Left renal cortex interstitium (tissue), 4 donors: ENCODE measurements at places on chromosomes 16 and 17. TPM values are rescaled to one million over a fixed set of nuclear protein-coding genes. Genes with fewer than 3 reads are reported as not detected.

DNA sequence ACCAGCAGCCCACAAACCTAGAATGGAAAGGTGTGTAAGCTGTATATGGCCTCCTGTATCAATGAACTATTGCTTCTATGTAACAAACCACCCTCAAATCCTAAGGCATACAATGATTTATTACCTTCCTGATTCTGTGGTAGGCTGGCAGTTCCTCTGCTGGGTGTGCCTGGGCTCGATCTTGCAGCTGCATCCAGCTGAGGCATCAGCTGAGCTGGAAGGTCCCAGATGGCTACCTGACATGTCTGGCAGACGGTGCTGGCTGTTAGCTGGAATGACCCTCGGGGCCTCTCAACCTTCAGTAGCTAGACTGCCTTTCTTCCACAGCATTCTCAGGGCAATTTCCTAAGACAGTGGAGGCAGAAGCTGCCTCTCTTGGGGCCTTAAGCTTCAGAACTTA is 152.7 kb downstream of the RAB11FIP4 start:
- DNase-seq, result no peak

- no peak for DNase-seq
These were observed 59.8 kb upstream of the ARL4D start for GRCh38 chr17:43338886-43339516.

- DNase-seq, result no peak
These were observed 10.0 kb upstream of the CLUH start for GRCh38 chr17:2721603-2722002.

DNA sequence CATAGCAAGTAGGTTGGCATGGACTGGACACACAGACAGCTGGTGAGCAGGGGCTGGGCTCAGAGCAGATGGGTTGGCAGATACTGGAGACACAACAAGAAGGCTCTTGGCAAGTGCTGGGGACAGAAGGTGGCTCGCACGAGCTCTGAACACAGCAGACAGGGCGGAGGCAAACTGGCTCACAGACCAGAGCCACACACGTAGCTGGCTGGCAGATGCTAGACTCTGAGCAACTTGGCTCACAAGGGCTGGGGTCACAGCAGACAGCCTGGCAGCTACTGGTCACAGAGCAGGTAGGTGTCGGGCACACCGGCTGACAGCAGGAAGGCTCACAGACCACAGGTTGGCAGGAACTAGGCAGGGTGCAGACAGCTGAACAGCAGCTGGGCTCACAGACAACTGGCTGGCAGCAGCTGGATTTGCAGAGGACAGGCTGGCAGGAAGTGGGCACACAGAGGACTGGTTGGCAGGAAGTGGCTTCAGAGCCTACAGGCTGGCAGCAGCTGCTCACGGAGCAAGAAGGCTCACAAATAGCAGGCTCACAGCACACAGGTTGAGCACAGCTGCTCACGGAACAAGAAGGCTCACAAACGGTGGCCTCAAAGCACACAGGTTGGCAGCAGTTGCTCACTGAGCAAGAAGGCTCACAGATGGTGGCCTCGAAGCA is 725 bp downstream of the KRTAP16-1 start:
- no peak for DNase-seq

GRCh38 chr16:90034504-90034903 is 15.2 kb upstream of the DBNDD1 start:
- DNase-seq, result no peak

GRCh38 chr16:81885976-81886586 is 107.0 kb downstream of the PLCG2 start:
- no peak for DNase-seq

GRCh38 chr16:79607587-79607986 is 7.0 kb upstream of the MAF start:
- no peak for DNase-seq

GRCh38 chr17:43779145-43780125 is 658 bp upstream of the DUSP3 start:
- no peak for DNase-seq

DNA sequence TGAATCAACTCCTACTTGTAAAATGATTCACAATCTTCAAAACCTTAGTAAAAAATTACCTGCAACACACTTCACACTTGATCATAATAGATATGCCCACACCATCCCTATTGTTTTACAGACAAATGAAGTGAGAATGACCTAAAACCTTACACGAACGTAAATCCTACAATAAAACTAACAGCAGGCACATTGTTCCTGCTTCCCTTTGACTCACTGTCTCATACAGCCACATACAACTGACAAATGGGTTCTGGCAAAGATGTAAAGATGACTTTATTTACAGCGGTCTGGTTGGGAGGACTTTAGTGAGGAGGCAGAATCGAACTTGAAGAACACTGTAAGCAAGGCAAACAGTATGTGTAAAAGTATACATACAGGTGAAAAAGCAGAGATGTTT is 188.7 kb downstream of the MYO1D start:
- no peak for DNase-seq

GRCh38 chr16:57842601-57843000 is 40.3 kb upstream of the KIFC3 start:
- no peak for DNase-seq

DNA sequence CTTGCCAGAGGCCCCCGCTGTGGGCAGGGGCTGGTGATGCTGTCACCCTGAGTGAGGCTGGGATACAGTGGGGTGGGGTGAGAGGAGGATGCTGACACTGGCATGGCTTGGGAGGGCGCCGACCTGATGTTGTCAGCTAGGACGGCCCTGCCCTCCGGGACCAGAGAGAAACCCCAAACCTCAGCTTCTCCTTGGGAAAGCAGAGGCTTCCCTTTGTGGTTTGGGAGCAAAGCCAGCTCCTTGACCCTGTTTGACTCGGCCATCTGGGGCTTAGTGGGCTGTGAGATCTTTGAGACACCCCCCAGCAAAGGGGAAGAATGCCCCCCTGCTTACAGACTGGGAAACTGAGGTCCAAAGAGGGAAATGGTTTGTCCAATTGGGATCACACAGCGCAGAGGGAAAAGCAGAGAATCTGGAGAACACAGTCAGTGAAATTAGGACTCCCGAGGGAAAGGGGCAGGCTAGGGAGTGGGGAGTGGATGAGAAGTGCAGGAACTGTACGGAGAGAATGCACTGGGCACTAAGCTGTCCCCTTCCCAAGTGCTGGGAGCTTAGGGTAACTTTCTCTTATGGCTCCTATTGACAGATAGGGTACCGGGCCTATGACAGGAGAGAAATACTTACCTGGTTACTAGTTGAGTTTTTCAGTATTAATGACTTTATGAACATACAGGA is 40.7 kb upstream of the DLX4 start:
- no peak for DNase-seq

GRCh38 chr17:44308320-44308818 is at the start of gene RUNDC3A:
Gene RUNDC3A (plus strand): TSS chr17:44308601. CDS start chr17:44308833, 232 bp downstream.
- no peak for DNase-seq

- no peak for DNase-seq
These were observed 8.2 kb upstream of the KCNH6 start for GRCh38 chr17:63514974-63515373.

GRCh38 chr17:31509095-31509804 is 117.8 kb downstream of the RAB11FIP4 start:
- DNase-seq, result no peak

DNA sequence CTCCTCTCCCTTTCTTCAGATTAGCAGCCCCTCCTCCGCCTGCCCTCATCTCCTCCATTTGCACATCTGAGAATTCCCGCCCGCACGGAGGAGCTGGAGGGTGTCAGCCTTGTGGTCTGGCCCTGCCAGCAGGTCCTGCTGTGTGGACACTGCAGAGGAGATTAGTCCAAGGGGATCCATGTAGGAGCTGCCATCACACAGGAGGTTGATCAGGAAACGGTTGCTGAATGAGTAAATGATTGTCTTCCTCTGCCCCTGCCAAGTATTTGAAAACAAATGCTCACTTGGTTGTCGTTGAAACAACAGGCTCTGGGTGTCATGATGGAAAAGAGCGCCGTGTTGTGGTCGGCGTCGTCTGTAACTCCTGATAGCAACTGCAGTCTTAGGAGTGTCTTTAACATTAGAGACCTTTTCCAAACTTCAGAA is 63.8 kb upstream of the CHMP6 start:
- DNase-seq, result no peak

GRCh38 chr17:50918933-50919296 is 52.8 kb upstream of the TOB1 start:
- no peak for DNase-seq

GRCh38 chr16:89094252-89094879 is 714 bp downstream of the ACSF3 start:
- no peak for DNase-seq

DNA sequence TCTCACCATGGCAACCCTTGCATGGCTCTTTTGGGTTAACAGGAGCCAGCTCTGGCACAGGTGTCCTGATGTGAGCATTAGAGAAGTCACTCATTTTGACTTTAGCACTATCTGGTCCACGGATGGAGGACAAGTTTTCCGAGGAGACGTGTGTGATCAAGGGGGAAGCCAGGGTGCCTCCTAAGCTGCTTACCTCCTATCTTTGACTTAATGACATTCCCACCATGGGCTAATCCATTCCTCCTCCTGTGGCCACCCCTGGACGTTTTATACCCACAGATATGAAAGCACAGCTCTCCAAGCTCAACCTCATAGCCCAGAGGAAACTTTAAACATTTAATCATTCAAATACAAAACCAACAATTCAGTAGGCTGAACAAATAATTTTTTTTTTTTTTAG is 18.8 kb downstream of the MPP2 start:
- no peak for DNase-seq

DNA sequence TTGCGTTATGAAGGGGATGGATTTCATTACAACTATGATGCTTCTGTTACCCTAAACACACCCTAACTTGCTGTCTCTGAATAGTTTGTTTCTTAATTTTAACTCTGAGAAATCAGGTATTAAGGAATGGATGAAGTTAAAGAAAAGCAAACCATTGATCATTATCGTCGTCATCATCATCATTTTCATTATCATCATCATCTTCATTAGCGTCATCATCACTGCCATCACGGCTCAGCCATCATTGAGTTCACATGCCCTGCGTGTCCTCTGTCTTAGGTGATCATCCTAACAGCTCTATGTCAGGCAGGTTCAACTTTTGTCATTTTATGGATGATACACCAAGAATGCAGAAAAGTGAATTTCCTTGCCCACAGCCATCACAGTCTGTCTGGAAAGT is 477.5 kb upstream of the EEF2KMT start:
- DNase-seq, result no peak

DNA sequence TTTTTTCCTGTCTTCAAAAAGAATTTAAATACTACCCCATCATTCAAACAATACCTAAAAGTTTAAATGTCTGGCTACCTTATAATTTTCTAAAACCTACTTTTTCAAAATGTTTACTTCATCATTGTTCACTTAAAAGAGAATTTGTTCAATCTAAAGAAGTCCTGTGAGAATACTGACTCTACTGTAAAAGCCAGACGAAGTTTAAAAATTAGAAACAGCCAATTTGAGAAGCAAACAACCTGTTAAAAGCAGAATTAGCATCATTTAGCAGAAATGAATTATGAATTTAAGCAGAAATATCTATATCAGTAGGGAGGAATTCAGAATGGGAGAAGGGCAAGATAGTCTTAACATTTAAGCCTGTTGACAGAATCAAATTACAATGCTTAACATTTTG is 2.1 kb downstream of the SKA2 start:
- DNase-seq, result no peak

- no peak for DNase-seq
These were observed 415.9 kb downstream of the CA10 start for GRCh38 chr17:51742571-51742970.

GRCh38 chr17:76250141-76250540 is 9.8 kb upstream of the RNF157 start:
- DNase-seq, result no peak

DNA sequence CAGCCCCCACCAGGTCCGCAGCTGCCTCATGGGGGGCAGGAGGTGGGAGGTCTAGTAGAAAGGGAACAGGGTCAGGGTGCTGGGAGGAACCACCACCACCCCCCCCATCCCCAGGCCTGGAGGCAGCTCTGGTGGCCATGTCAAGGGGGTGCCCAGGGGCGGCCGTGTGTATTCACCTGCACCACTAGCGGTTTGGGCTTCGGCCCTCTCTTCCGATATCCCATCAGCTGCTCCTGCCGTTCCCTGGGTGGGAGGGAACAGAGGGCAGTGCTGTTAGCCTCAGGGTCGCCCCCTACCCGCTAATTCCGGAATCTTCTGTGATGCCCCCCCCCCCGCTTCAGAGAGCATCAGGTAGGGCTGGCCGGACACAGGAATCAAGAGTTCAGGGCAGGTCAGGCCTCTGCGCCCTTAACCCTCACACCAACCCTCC is 3.8 kb downstream of the CBX4 start:
- no peak for DNase-seq

GRCh38 chr17:63588797-63589196 is 11.9 kb upstream of the TACO1 start:
- no peak for DNase-seq

- no peak for DNase-seq
These were observed 92.1 kb downstream of the TBC1D16 start for GRCh38 chr17:79943347-79944241.

DNA sequence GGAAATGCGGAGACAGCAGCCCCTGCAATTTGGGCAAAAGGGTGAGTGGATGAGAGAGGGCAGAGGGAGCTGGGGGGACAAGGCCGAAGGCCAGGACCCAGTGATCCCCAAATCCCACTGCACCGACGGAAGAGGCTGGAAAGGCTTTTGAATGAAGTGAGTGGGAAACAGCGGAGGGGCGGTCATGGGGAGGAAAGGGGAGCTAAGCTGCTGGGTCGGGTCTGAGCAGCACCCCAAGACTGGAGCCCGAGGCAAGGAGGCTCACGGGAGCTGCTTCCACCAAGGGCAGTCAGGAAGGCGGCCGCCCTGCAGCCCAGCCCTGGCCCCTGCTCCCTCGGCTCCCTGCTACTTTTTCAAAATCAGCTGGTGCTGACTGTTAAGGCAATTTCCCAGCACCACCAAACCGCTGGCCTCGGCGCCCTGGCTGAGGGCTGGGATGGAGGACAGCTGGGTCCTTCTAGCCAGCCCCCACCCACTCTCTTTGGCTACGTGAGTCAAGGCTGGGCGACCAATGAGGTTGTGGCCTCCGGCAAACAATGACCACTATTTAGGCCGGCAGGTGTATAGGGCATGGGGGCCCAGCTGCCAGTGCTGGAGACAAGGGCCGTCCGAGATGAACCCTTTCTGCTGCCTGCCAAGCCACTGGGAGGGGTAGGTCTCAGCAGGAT is 507 bp downstream of the SERPINF1 start:
- DNase-seq, result no peak

Gene UBALD1
- polyA plus RNA-seq, result 26.2 TPM

Gene EVI2B
- polyA plus RNA-seq, result 0.99 TPM

Gene RAPGEFL1
- polyA plus RNA-seq, result 7.5 TPM

Gene SHCBP1
- 7.7 TPM for polyA plus RNA-seq

Gene RUNDC3A
- 2.8 TPM for polyA plus RNA-seq

Gene MYH4
- 0.04 TPM for polyA plus RNA-seq

Gene SLC5A10
- polyA plus RNA-seq, result 0.77 TPM

Gene IRX3
- polyA plus RNA-seq, result 26.7 TPM

Gene PLA2G10
- polyA plus RNA-seq, result 0.58 TPM

Gene TBX6
- polyA plus RNA-seq, result 0.93 TPM
